ENCODE measurements at places on chromosomes 4 and X.

DNA sequence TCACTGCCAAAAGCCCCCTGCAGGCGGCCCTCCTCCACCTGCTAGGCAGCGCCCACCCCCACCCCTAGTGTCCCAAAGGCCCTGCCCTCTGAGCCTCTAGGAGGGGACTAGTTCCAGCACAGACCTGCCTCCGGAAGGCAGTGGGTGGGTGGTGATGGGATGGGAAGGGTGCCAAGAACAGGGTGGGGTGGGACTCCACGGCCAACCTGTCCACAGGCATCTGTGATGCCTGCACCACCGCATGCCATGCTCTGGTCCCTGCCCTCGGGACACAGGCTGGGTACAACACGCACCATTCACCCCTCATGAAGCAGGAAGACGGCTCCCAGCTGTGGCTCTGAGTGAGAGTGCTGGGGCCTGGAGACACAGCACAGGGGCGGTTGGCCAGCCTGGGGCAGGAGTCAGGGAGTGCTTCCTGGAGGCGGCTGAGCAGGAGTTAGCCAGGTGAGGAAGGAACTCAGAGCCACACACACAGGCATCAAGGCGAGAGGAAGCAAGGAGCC lies 243.1 kb upstream of the PSAPL1 start:
- no peak for DNase-seq

DNA sequence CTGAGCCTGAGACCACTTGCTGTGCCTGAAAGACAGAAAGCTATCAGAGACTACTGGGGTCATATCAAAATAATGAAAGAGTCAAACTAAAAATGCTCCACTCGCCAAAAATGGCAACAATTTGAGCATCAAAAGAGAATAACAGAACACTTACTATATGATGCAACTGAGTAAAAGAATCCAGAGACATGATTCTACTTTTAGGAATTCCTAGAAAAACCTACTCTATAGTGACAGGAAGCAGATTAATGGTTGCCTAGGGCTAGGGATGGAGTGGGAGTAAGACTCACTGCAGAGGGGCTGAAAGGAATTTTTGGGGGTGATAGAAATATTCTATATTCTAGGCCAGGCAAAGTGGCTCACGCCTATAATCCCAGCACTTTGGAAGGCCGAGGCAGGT lies 29.4 kb upstream of the SLAIN2 start:
- no peak for DNase-seq

- no peak for DNase-seq
Measured at GRCh38 chr4:108425988-108426387, 194.4 kb upstream of the RPL34 start.

DNA sequence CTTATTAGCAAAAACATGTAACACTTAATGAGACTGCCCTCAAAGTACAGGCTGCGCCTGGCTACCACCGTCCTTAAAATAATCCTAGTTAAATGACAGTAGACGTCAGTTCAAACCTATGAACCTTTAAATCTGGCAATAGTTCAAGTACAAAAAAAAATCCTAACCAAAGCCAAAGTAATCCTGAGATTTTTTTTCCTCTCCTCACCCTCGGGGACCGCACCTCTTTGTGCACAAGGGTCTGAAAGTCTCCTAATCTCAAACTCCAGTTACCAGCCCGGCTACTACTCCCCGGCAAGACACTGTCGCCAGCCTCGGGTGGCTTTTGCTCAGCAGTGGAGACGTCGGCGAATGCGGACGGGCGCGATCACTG lies 439 bp downstream of the SEC31A start:
- no peak for DNase-seq

GRCh38 chr4:14952352-14952751 lies 49.9 kb upstream of the CPEB2 start:
- no peak for DNase-seq

DNA sequence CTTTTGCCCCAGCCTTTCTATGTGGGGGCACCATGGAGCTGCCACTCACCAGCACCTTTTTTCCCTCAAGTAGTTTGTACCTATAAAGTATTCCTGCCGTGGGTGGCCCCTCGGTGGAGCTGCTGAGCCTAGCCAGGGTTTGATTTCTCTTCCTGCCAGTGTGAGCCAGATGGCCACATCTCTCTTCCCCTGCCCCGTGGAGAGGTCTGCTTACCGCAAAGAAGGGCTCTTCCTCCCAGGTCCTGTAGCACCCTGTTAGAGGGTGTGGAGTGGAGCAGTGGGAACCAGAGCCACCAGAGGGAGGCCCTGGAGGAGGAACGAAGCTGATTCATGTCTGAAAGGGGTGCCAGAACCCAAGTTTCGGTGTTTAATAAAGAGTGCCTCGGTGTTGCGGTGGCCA lies 95.4 kb downstream of the PTTG2 start:
- DNase-seq = no peak

DNA sequence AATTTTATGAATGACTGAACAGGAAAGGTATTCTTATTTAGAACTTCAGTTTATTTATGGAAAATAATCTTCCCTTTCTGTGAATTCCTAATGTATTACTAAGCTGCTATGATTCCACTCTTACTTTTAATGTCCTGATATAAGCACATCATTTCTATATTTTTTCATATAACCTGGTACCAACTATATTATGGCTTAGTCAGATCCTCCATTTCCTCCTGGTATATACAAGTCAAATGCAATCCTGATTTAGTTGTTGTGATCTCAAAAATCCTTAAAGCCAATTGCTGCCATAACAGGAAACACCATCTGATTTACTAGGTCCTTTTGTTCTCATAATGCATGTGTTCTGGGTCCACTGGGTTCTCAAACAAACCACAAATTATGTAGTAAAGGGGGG lies 26.8 kb downstream of the TRMT2B start:
- no peak for DNase-seq
